ENCODE measurements at places on chromosomes 4 and X.

- DNase-seq, result no peak
Observed at GRCh38 chr4:114180481-114180880, 201.0 kb upstream of the ARSJ start.

DNA sequence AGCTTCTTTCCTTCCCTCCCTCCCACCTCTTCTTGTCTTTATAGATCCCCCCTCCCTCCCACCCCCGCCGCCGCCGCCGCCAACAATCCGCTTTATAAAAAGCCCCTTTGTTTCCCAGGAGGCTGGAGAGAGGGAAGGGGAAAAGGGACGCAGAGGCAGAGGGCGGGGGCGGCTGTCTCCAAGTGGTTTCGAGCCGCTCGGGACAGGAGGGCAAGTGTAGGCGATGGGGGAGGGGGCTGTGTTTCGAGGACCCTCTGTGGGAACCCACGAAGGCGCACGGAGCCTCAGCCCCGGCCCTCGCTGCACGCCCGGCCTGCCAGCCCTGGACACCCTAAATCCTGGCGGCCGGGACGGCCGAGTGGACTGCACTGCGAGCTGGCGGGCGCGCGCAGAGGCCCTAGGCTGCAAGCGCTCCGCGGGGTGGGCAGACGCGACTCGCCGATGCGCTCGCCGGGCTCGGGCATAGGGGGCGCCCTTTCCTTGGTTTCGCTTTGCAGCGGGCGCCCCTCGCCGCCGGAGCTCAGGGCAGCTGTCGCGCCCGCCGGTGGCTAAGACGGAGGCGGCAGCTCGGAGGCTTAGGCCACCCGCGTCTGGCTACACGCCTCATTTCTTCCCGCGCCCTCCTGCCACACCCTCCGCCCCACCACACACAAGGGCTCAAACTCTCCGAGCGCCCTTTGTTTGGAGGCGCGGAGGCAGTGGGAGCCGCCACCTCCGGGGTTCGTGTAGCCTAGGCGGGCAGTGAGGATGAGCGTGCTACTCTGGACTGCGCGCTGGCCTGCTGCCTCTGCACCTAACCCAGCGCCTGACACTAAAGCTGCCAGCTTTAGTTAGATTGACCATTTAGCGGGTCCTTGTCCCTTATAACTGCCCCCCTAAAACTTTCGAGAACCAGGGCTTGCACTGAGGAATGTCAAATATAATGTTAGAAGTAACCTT is 2.2 kb downstream of the MAMLD1 start:
- peak; percentile 61 for DNase-seq

DNA sequence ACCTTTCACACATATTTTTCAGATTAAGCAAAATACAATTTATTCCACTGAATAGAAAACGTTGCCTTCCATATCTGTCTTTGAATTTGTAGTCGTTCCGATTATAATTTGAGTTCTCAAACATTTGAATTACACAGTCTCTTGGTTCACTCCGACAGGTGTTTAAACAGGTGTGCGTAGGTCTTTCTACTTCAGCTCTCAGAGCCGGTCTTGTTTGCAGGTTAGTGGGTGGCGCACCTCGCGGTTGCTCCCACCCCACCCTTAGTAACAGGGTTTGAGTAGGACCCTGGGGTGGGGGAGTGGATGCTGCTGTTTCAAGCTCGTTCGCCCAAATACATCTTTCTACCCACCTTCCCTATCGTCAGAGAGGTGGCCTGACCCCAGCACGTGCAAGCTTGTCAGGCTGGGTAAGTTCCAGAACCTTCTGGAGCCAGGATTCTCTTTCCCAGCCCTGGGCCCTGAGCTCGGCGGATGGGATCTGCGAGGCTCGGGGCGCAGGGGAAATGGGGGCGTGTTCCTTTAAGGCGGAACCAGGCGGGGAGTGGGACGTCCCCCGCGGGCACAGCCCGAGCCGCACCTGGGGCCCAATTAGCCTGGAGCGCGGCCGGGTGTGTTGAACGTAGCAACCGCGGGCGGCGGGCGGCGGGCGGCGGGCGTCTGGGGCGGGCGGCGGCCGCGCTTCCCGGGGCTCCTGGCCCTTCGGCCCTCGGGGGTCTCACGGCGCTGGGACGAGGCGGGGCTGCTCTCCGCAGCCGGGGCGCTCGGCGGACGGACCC is at the start of gene FAM149A:
TSS of gene FAM149A (plus strand) at position 591 of the 776 bp plus-strand sequence.
- no peak for DNase-seq

GRCh38 chr4:73161527-73162185 is 92.1 kb upstream of the COX18 start:
- no peak for DNase-seq

- no peak for DNase-seq
Observed at GRCh38 chr4:180615746-180616145, 1627.5 kb upstream of the TENM3 start.

- DNase-seq, result peak; percentile 72
Observed at GRCh38 chrX:154084449-154085300, 12.8 kb downstream of the MECP2 start.

DNA sequence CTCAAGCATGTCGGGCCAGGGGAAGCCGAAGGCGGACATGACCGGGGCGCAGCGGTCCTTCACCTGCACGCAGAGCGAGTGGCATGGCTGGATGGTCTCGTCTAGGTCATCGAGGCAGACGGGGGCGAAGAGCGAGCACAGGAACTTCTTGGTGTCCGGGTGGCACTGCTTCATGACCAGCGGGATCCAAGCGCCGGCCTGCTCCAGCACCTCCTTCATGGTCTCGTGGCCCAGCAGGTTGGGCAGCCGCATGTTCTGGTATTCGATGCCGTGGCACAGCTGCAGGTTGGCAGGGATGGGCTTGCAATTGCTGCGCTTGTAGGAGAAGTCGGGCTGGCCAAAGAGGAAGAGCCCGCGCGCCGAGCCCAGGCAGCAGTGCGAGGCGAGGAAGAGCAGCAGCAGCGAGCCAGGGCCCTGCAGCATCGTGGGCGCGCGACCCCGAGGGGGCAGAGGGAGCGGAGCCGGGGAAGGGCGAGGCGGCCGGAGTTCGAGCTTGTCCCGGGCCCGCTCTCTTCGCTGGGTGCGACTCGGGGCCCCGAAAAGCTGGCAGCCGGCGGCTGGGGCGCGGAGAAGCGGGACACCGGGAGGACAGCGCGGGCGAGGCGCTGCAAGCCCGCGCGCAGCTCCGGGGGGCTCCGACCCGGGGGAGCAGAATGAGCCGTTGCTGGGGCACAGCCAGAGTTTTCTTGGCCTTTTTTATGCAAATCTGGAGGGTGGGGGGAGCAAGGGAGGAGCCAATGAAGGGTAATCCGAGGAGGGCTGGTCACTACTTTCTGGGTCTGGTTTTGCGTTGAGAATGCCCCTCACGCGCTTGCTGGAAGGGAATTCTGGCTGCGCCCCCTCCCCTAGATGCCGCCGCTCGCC is at the start of gene SFRP2:
TSS of gene SFRP2 (minus strand) at position 671 of the 864 bp plus-strand sequence. CDS start at position 423, 248 bp downstream.
- DNase-seq, result peak; percentile 27

DNA sequence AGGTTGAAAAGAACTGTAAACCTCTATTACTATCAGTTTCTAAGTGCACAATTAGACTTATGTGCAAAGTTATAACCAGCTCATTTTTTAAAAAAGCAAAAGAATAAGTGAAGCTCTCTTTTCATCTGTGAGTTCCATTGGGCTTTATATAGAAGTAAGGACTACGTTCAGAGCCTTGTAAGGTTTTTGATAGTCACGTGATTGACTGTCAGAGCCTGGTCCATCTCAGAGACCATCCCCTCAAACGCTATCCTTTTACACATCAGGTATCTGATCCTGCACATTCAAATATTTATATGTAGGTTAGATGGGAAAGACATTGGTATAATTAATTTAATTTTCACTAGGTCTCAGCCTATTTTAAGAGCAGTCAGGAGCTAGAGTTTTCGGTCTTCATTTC is 279.3 kb downstream of the INPP4B start:
- no peak for DNase-seq

DNA sequence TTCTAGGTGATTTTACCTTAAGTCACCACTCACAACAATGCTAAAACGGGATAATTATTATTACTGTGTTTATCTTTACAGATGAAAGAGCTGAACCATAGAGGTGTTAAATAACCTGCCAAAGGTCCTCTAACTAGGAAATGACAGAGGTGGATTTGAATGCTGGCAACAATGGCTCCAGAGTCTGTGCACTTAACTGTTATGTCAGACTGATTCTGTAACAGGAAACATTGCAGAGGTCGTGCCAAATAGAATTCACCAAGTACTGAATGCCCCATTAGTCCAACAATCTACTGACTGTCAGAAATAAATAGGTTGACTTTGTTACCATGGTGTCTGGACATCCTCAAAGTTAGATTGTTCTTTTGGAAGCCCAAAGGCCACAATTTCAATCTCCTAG is 20.9 kb upstream of the USP27X start:
- DNase-seq, result no peak

DNA sequence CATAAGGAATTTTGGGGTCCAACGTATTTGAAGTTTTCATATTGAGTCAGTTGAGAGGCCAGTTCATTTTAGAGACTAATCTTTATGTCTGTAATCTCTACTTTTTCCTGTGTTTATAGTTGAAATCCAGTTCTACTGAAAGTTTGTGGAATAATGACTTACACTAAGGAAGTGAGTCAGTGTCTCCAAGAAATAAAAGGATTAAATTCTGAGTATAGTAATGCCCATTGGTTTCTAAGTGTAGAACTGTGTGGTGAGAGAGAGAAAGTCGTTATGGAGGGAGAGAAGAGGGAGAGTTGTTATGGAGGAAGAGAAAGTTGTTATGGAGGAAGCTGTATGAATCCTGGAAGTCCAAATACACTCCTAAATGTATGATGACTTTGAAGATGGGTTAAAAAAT is 264.6 kb upstream of the HAND2 start:
- no peak for DNase-seq

DNA sequence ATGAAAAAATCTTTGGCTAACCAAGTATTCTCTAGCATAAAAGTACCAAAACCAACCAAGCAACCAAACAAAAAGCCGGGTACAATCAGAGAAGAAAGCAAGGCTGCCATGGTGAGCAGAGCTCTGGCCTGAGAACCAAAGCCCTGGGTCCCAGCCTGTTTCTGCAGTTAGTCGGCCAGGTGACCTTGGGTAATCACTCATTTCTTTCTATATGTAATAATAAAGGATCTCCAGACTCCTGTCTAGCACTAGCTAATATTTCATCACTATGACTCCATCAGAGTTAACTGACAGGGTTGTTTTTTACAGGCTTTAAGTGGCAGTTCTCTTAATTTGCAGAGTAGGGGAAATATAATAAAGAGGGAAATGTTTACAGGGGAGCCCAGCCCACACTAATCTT is 34.0 kb upstream of the RASGEF1B start:
- peak; percentile 79 for DNase-seq

GRCh38 chr4:143700416-143701352 is at the start of gene FREM3:
Gene FREM3 (minus strand): TSS chr4:143700675. CDS start chr4:143700675, 0 bp downstream.
- DNase-seq, result no peak

DNA sequence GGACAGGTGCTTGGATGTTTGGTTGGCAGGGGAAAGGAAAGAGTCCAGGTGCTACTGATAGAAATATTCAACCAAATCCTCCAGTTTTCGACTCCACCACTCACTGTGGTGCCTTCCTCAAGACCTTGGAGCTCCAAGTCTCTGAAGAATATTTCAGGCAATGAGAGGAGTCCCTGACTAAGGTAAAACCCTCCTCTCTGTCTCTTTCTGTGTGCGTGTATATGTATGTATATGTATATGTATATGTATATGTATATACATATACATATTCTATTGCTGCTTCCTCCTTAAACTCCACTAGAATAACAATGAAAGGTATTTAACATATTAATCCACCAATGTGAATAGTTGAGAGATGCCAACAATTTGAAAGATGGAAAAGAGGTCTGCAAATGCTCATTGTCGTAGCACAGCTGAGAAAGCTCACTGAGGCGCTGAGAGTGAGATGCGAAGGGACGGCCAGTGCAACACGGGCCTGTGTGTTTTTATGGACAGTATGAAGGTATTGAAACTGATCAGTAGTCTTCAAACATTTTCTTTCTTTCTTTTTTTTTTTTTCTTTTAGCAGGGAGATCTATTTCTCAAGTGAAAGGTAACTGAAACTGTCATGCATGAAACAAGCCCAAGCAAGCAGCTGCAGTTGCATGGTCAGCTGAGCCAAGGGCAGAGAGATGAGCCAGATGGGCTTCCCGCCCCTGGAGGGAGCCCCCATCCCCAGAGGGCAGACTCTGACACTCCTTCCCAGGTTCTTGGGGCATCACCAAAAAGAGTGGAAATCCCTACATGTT is 41.1 kb upstream of the HS3ST1 start:
- no peak for DNase-seq

DNA sequence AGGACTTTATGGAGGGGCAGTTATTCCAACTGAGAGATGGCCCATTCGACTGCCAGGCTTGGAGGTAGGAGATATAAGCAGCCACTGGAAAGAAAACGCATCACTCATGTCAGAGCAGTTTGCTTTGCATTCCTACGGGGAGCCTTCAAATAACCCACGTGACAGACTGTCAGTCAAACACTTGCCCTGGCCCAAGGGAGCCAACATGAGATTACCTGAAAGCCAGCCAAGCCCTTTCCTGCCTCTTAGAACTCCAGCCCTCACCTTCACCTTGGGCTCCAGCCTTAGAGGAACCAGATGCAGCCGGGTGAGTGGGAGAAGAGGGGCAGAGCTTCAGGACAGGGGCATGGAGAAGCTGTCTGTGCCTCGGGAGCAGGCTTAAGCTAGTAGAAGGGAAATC is 95.3 kb upstream of the CXCL13 start:
- no peak for DNase-seq

DNA sequence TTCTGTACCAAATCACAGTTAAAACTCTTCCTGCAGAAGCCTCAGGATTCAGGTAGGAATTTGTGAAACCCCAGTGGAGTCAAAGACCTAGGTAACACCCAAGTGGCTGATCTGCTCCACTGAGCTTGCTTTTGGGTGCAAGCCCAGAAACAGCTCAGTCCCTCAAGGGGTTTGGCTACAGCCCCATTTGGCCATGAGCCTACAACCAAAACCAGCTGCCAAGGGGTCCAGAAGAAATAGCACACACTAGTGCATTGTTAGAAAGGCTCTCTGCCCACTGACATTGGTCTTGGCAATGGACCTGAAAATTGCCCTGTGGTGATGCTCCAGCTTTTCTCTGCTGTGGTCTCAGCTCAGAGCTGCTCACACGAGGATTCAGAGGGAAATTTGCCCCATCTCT is 577.4 kb upstream of the INTU start:
- DNase-seq, result no peak

DNA sequence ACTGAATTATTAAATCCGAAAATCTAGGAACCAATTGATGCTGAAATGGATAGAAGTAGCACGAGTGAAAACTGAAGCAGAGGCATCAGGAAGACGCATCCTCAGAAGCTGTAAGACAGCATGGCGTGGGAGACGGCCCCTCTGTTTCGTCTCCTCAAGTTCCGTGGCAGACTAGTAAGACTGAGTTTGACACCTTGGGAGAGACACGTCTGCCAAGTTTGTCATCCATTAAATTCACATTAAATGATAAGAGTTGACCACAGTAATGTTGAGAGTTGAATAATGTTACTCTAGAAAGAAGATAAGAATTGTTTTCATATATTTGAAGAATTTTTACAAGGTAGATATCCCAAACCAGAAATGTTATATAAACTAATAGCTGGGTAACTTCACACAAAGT is 736.1 kb upstream of the FRG1 start:
- DNase-seq, result no peak

DNA sequence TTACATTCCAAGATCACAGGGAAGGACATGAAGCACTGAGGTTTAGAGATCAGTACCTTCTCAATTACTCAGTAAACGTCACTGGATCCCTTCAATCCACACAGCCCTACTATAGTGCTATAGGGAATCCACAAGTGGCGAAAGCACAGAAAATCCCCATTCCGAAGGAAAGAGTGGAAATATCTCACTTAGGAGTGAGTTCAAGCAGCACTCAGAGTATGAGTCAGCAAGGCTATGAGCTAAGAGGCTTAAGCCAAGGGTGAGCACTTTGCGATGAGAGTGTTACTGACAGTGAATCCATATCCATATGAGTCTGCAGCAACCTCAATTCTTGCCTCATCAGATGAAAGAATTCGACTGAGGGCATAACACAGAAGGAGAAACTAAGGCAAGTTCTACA is 165.1 kb downstream of the VSIG4 start:
- DNase-seq, result peak; percentile 23

- DNase-seq, result no peak
Observed at GRCh38 chr4:150501983-150502382, 80.0 kb upstream of the MAB21L2 start.
